ENCODE measurements at places on chromosomes 7 and 10.

GRCh38 chr7:39587393-39587792 lies 21.2 kb downstream of the YAE1 start:
- DNase-seq, result no peak

DNA sequence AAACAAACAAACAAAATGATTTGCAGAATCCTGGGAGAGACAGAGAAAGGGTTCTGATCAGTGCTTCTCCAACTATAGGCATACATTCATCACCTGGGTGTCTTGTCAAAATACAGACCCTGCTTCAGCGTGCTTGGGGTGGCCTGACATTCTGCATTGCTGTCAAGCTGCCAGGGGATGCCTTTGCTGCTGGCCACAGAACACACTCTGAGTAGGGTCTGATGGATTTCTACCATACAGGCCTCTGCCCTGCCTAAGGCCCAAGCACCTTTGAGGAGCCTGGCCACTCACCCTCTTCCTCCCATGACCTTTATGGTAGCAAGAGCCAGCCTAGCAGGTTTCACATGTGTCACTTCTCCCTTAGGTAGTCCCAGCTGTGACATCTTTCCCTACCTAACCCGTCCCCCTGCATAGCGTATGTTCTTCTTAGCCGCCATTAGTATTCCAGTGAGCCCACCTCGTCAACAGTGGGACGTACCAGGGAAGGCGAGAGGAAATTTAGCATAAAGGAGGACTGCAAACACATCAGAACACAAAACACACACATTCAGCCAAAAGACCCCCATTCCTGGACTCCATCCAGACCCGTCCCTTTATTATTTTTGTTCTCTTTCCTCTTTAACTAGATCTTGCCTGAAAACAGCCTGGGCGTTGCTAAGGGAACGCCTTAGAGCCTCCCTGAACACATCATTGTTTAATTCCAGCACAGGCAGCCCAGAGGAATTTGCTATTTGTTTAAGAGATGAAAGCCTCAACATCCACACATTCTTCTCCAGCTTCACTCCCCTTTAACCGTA lies 43.9 kb upstream of the PODXL start:
- no peak for DNase-seq

DNA sequence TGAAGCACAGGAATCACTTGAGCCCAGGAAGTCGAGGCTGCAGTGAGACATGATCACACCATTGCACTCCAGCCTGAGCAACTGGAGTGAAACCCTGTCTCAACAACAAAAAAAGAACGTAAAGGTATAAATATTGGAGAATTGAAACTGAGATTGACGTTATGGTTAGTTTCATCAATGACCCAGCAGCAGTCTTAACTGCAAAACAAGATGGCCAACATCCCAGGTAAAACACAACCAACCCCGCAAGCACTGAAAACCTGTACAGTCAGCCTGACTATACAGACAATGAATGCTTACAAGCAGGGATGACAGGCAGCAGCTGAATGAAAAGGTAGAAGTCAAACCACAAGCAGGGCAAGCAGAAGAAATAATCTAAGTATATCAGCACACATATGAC lies 34.7 kb downstream of the WAPL start:
- DNase-seq, result no peak

DNA sequence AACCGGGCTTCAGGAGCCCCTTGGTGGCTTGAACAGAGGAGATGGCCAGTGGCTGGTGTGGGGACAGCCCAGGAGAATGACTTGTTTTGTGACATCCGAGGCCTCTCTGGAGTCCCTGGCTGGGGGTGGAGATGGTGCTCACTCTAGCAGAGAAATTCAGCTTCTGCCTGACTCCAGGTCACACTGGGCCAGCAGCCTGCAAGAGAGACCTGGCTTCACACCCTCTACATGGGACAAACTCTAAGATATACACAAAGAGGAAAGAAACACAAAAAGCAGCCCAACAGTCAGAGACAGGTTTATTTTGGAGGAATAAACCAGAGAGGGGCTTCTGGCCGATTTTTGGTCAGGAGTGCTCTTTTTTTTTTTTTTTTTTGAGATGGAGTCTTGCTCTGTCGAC lies 132.8 kb downstream of the ELFN1 start:
- no peak for DNase-seq

DNA sequence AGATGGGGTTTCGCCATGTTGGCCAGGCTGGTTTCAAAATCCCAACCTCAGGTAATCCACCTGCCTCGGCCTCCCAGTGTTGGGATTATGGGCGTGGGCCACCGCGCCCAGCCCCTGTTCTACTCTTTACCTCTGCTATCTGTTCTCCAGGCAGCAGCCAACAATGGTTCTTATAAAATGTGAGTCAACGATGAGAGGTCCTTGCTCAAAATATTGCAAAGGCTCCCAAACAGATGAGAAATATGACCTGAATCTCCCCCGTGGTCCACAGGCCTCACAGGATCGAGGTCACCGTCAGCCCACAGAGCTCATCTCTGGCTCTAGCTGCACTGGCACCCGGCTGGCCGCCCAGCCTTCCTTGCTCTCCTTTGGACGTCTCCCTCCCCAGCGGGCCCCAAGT lies 62.0 kb upstream of the EGFR start:
- no peak for DNase-seq

DNA sequence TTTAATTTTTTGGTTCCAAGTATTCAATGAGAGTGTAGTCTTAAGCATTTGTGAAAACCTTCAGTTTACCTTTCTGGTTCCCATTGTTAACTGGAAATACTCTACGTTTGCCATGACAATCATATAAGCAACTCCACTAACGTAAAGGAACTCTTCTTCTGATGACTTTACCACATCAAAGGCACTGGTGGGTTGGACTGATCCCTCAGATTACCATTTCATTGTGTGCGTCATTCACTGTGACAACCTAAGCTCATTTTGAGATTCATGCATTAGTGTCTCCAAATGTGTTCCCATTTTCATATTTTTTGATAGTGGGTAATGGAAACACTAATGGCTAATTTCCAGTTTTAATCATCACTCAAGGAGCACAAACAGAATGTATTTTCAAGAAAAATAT lies 119.9 kb upstream of the COL1A2 start:
- DNase-seq, result no peak

DNA sequence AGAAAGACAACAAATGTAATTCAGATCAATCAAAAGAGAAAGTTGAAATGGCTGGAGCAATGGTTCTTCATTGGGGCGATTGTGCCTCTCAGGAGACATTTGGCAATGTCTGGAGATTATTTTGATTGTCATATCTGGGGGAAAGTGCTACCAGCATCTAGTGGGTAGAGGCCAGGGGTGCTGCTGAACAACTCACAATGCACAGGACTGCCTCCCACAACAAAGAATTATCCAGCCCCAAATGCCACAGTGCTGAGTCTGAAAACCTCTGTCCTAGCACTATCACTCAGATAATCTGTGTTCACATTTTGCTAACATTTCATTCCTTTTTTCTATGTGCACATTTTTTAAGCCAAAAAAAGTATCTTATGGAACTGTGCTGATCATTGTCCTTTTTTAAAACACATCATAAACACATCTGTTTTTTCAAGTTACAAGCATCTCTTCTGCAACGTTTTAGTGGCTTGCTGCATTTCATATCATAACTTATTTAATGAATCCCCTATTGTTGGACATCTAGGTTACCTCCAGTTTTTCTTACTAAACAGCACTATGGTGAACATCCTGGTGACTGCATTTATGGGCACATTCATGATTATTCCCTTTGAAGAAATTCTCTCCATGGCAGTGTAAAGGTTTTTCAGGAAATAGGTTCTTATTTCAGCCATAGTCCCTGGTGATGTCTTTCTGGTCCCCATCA lies 114.2 kb downstream of the C10orf105 start:
- DNase-seq, result no peak

DNA sequence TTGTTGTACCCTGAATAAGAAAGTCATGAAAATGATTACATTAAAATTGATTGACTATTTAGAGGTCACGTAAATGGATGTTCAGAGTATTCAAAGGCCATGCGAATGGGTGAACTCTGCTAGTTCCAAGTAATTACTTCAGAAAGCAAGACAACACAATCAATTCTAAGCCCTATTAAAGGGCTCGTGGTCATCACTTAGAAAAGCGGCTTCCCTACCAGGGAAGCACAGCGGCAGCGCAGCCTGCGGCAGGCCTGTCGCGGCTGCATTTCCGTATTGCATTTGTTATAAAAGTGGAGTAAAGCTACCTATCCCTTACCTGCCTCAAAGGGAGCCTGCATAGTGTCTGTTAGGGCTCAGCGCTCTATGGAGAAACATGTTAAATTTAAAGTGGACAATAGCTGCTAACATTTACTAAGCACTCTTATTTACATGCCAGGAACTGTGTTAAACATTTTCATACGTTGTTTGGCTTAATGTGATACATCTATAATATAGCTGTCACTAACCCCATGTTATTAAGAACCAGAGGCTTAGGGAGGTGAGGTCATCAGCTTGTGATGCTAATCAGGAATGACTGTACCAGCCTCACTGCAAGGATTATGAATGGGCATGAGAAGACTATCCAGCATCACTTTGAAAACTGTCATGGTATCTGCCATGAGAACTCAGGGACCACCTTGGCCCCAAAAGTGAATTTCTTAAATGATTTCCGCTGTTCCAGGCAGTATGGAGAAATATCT lies 187.5 kb downstream of the CELF2 start:
- no peak for DNase-seq

DNA sequence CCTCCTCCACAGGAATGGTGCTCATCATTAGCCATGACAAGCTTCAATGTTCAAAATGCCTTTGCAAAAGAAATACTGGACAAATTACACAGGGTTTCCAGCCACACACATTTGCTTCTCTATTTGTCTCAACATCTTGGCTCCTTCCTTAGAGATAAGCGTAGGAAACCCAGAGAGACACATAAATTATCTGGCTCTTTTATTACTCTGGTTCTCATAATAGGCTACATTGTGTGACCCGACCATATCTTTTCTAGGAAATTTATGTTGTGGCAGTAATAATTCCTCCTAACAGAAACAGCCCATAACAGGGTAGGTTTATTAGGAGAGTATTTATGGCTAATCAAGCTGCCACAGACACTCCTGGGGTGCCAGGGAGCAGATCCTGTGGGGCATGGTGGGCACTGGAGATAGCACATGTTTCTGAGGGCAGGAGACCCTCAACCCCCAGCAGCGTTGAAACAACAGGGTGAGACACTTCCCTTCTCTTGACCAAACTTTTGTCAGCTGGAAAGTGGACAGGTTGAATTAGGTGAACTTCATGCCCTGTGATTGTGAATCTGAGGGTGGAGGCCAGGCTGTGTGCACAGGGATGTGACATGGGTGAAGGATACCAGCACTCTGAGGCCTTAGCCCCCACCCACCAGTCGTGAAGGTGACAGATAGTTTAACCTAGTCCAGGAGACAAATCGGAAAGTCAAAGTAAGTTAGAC lies 295.9 kb upstream of the ZNF32 start:
- DNase-seq, result no peak

DNA sequence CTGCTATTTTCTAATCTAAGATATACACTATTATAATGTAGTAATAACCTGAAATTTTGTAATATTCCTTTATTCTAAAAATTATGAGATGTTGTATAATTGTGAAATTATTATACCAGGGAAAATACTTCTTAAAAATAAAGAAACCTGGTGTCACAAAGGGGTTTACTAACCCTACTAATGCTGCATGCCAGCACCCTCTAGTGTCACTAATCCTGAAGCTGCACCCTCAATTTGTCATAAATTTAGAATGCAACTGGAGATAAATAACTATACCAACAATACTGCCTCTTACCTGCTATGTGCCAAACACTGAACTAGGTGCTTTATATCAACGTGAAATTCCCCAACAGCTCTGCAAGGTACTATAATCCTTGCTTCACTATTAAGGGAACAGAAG lies 30.8 kb downstream of the TM9SF3 start:
- DNase-seq, result no peak

- peak; percentile 77 for DNase-seq
These were observed 10.3 kb upstream of the ANKRD1 start for GRCh38 chr10:90930971-90931871.

DNA sequence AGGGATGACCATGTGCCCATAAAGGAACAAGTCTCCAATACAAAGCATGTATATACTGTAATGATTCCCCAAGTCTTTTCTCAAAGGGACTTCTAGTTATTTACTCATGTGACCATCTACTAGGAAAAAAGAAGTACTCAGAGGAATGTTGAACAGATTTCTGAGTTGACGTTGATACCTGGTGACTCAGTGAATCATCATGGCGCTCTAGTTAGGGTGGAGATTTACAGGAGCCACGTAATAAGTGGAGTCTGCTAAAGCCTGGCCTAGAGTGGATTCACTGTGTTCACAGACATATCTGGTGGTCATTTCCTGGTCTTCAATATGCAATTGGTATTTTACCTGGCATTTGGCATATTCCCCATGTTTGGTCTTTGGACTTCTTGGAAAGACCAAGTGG lies 302.2 kb upstream of the CACNA2D1 start:
- DNase-seq, result no peak

GRCh38 chr10:127196282-127197153 lies at the start of gene INSYN2A:
Gene INSYN2A, minus strand, starts transcription at chr10:127196591. Its CDS starts 20,196 bp downstream, at chr10:127176395.
- peak; percentile 31 for DNase-seq

- no peak for DNase-seq
These were observed 60.5 kb upstream of the OPALIN start for GRCh38 chr10:96419351-96419750.

DNA sequence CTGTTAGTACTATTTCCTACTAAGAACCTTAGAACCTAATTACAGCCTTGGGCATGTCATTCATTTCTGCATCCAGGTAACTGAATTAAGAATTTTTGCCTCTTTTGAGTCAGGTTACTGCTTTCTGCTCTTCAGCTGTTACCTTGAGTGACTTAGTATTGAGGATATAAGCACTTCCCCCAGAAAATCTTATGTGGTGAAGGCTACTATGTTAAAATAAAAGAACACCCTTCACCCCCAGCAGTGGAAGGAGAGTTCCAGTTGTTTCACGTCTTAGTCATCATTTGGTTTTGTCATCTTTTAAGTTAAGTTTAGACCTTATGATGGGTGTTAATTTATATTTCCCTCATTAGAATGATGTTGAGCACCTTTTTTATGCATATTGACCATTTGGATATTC lies 82.8 kb downstream of the GLCCI1 start:
- DNase-seq, result no peak

GRCh38 chr10:117373823-117374505 lies 1.3 kb downstream of the PDZD8 start:
- DNase-seq, result peak; percentile 70

GRCh38 chr10:89921403-89921802 lies 220.0 kb downstream of the KIF20B start:
- no peak for DNase-seq

GRCh38 chr10:120505056-120505455 lies 48.0 kb downstream of the PLPP4 start:
- DNase-seq, result no peak

- no peak for DNase-seq
These were observed 312.7 kb downstream of the ADARB2 start for GRCh38 chr10:1424648-1425047.

GRCh38 chr7:93948106-93948505 lies 26.6 kb downstream of the GNG11 start:
- DNase-seq, result no peak
